ENCODE measurements at places on chromosomes 2 and 18. TPM values are rescaled to one million over a fixed set of nuclear protein-coding genes. Genes with fewer than 3 reads are reported as not detected.

Gene ACTR1B
- 142 TPM for total RNA-seq

GRCh38 chr18:58603375-58604067 is 25.4 kb downstream of the ALPK2 start:
- peaks cover 3% of the 10 kb centered on the region for H3K27me3 ChIP-seq
- no peak overlapping the region for H3K4me3 ChIP-seq
- no peak overlapping the region for H3K27ac ChIP-seq
- H3K36me3 ChIP-seq: peaks cover 3% of the 10 kb centered on the region
- H3K4me1 ChIP-seq: peaks cover 25% of the 10 kb centered on the region

DNA sequence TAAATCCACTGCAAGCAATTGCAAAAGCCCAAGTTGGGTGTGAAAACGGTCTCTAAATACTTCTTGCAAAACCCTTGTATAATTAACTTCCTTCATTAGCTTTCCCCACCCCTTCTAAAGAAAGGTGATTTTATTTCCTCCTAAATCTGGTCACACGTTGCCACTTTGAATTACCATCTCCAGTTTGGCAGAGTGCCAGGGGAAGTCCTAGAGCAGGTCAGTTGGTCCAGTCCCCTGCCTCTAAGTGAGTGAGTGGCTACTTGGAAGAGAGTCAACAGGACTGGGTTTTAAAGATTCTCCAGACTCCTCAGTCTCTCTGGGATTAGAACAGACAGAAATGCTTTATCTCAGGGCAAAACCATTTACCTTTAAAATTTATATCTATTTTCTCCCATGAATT is 18.7 kb upstream of the LYPD6B start:
- no peak overlapping the region for H3K4me3 ChIP-seq
- peaks cover 3% of the 10 kb centered on the region for H3K4me1 ChIP-seq
- H3K27ac ChIP-seq: no peak overlapping the region
- DNase-seq: no peak

DNA sequence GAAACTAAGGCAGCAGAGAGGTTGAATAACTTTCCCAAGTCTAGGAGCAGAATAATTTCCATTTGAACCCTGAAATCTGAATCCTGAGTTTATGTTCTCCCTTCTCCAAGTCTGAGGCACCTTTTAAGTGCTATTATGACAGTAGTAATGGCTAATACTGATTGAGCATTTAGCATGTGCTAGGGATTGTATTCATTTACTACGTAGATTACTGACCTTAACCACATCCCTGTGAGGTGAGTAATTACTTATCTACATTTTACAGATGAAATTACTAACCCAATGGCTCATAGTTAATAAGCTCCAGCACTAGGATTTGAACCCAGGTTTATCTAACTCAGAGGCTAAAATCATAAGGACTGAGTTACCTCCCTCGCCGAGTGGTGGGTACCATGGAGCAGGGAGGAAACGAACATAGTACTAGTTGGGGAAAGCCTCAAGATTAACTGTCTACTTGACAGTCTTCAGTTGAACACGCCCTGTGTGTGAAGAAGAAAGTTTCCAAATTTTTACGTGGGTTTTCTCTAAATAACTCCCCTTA is 93.0 kb downstream of the MAPRE2 start:
- H3K4me1 ChIP-seq: no peaks in the 10 kb centered on the region
- H3K27me3 ChIP-seq: no peaks in the 10 kb centered on the region
- no peak overlapping the region for H3K27ac ChIP-seq
- DNase-seq: no peak
- peaks cover 39% of the 10 kb centered on the region for H3K36me3 ChIP-seq
- no peak overlapping the region for H3K4me3 ChIP-seq
